ENCODE measurements at places on chromosomes 7 and 10. TPM values are rescaled to one million over a fixed set of nuclear protein-coding genes. Genes with fewer than 3 reads are reported as not detected.

Gene HTRA1
- 42.1 TPM for total RNA-seq

Gene NKX2-3
- 2.5 TPM for total RNA-seq

Gene PDZD7
- total RNA-seq, result 5.3 TPM

Gene SERPINE1
- 42.4 TPM for total RNA-seq

Gene ANXA11
- 170 TPM for total RNA-seq

Gene FKBP14
- 2.9 TPM for total RNA-seq

Gene CDC14C
- total RNA-seq, result not detected

Gene TSPAN13
- 57.1 TPM for total RNA-seq

Gene ADRA2A
- total RNA-seq, result not detected

Gene KEL
- total RNA-seq, result not detected

Gene SUN3
- not detected for total RNA-seq

Gene AKR1D1
- total RNA-seq, result not detected

Gene MMRN2
- total RNA-seq, result 4.8 TPM

Gene GNAT3
- not detected for total RNA-seq

Gene NCF1
- total RNA-seq, result not detected

Gene SEPTIN7
- total RNA-seq, result 413 TPM

Gene NYAP1
- 3.6 TPM for total RNA-seq

Gene PRKAG2
- total RNA-seq, result 41.2 TPM

Gene NUTM2D
- 2.1 TPM for total RNA-seq

Gene CARD11
- total RNA-seq, result 9.7 TPM

Gene CYP3A5
- total RNA-seq, result 0.49 TPM

Gene ATP6V0A4
- not detected for total RNA-seq

Gene FAM20C
- total RNA-seq, result 28.8 TPM

Gene GPRIN2
- total RNA-seq, result 6.3 TPM

Gene TRIM73
- total RNA-seq, result 2.4 TPM

Gene ALKBH4
- total RNA-seq, result 49.2 TPM

Gene PAPOLB
- not detected for total RNA-seq

Gene CCDC6
- 12.7 TPM for total RNA-seq

Gene COL13A1
- not detected for total RNA-seq

Gene PPP1R17
- not detected for total RNA-seq

Gene PPP1R3C
- total RNA-seq, result 4.2 TPM

Gene BAIAP2L1
- 14.5 TPM for total RNA-seq

Gene FEZF1
- total RNA-seq, result not detected

Gene C7orf57
- total RNA-seq, result 0.26 TPM

Gene SMO
- 62.3 TPM for total RNA-seq

Measured in Caki2 (cell line).